ENCODE measurements at places on chromosomes 2 and 18.

GRCh38 chr2:242030858-242031257, 161.3 kb downstream of the RTP5 start:
- DNase-seq, result no peak

DNA sequence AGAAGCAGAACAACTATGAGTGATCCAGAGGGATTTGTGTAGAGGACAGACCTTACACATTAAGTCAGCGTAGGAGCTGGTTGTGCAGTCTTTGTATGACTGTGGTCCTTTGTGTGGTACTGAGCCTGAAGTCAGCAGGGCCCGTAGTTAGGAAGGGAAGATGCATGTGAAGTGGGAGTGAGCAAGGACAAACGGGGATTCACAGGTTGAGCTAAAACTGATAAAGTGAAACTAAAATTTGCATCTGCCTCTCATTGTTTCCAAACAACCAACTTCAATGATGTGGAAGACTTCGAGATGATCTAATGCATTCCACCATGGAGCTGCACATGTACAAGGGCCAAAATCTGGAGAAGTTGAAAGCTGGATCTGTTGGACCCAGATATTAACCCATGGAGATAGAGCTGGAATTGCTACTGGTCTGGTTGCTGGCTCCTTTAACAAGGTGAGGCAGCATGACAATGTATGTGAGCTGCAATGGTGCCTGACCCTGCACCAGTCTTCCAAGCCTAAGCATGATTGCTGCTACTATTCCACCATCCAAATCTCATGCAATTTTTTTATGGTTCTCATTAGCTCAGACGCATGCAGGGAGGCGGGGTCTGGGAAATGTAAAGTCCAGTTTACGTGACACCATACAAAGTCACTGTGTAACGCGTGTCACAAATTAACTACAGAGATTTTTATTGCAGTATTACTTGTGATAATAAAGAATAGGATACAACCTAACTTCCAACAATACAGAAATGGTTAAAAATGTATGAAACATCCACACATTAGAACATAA, 12.1 kb upstream of the CYBRD1 start:
- DNase-seq, result no peak

- peak; percentile 23 for DNase-seq
Observed at GRCh38 chr2:172094294-172095145, 8.2 kb downstream of the DLX2 start.

GRCh38 chr2:128531856-128532255, 213.2 kb upstream of the HS6ST1 start:
- no peak for DNase-seq

DNA sequence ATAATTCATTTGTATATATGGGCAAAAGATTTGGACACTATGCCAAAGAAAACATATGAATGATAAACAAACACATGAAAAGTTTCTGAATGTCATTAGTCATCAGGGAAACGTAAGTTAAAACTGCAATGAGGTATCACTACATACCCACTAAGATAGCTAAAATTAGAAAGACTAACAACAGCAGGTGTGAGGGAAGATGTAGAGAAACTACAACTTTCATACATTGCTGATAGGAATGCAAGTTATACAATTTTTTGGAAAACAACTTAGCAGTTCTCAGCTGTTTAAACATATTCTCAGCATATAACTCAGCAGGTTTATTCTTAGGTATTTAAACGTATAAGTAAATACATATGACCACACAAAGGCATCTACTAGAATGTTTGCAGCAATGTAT, 563.5 kb upstream of the KLHL29 start:
- DNase-seq, result no peak

GRCh38 chr2:16537347-16537746, 128.3 kb downstream of the CYRIA start:
- DNase-seq, result peak; percentile 39

GRCh38 chr2:140526575-140526974, 1604.2 kb downstream of the LRP1B start:
- peak; percentile 59 for DNase-seq

- no peak for DNase-seq
Observed at GRCh38 chr2:38416296-38417036, 39.4 kb upstream of the ATL2 start.

- DNase-seq, result no peak
Observed at GRCh38 chr18:9428301-9428706, 47.0 kb upstream of the RALBP1 start.

- DNase-seq, result no peak
Observed at GRCh38 chr18:48919547-48919946, 31.2 kb downstream of the SMAD7 start.

GRCh38 chr2:46493241-46493970, 14.0 kb downstream of the TMEM247 start:
- DNase-seq, result peak; percentile 78

DNA sequence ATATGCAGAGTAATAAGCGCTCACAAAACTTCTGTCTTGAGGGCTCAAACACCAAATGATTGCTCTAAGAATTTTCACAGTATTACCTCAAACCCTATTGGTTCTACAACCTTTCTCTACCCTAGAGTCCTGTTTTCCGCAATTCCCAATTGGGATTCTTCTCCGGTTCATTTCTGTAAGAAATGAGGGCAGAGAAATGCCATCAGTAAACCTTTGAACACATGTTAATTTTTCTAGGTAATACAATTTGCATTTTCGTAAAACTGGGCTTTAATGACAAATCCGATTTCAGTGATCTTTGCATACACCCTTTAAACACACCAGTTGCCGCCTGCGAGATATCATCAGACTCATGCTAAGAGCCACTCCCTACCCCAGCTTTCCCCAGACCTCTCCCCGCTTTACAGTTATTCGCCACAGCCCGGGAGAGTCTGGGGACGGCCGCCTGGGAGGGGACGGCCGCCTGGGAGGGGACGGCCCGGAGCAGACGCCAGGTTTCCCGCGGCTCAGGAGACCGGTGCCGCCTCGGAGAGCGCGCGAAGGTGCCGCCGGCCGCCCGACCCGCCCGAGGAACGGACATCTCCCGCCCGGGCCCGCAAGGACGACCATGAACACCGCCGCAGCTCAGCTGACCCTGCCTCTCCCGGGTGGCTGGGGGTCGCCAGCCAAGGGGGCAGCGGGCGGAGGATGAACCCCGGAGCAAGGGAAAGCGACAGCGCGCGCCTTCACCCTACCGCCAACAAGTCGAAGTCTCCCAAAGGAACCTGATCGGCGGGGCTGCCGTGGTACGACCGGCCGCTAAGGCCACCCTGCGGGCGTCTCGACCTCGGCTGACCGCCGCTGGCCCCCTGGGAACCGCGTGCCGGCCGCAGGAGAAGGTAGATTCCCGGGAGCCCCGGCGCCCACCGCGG, 463 bp downstream of the SMC6 start:
- DNase-seq, result no peak

DNA sequence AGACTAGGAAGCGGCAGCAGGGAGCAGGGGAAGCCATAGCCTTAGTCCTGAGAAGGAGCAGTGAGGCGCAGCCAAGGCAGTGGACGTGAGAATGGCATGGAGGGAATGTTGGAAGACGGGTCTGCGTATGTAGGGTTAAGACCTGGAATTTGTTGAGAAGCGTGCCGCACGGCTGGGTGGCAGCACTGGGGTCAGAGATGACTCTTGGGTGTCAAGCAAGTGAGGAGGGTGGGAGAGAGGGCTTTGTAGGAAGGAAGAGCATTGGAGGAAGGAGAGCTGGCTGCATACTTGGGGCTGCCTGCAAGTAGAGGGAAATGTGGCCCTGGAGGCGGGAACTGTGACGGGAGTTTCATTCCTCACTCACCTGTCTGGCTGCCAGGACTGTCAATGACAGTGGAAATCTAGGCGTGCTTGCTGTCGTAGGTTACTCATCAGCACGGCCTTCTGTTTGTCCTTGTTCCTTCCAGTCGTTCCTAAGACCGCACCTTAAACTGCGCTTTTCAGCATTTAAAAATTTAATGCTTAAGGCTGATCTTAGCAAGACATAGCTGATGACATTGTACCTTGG, 108.0 kb downstream of the ITGB1BP1 start:
- DNase-seq, result no peak

DNA sequence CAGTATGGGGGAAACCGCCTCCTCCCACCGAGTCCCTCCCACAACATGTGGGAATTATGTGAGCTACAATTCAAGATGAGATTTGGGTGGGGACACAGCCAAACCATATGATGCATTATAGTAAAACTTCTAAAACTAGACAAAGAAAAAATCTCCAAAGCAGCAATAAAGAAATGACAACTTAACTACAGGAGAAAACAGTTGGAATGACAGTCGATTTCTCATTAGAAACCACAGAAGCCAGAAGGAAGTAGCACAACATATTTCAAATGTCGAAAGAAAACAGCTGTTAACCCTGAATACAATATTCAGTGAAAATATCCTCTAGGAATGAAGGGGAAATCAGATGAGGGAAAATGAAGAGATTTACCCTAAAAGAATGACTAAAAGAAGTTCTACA, 53.5 kb upstream of the TCF4 start:
- DNase-seq, result peak; percentile 66

DNA sequence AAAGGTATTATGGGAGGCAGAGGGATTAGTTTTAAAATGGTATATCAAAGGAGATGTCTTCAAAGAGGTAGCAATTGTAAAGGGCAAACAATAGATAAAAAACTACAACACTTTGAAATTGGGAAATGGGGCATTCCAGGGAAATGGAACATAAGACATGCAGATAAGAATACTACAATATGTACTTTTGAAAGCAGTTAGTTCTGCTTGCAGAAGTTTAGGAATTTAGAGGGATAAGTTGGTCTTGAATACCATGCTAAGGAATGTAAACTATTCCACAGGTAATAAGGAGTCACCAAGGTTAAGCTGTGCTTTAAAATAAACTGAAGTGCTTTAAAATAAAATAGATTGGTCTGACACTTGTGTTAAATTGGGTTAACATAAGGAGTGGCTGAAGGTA, 571.7 kb upstream of the ACVR2A start:
- DNase-seq, result no peak

- no peak for DNase-seq
Observed at GRCh38 chr2:71865391-71865965, 282.2 kb downstream of the CYP26B1 start.

GRCh38 chr18:21393986-21394385, 152.0 kb downstream of the GREB1L start:
- no peak for DNase-seq

DNA sequence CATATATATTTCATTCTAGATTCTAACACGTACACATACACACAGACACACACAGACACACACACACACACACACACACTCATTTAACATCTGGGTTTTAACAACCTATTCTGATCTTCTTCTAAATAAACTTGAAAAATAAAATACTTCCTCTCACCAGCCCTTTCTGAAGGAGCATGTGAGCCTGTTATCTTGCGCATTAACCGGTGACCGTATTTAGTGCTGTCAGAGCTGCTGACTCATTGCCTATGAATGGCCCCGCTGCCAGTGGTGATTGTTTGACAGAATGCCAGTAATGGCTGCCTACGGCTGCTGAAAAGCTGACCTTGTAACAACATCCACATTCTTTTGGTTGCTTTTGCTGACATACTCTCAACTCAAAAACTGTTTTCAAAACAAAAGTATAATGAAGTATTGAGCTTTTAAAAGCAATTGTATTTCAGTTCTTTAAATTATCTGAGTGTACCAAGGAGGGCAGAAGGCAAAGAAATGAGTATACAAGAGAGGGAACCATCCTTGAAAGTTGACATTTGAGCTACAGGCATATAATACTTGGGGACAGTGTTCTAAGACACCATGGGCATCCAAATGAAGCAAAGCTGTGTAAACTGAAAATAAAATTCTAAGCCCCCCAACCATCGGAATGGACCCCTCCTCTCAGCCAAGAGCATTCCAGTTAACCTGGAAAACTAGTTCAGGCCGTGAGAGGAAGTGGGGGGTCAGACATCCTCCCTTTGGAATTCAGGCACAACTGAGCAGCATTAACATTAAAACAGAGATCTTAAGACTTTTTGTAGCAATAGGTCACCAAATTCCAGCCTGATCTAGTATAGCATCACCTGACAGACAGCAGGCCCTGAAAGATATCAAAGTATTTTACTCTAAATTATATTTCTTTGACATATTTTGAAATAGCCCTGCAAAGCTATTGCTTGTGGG, 50.2 kb upstream of the DTNA start:
- DNase-seq, result peak; percentile 95

GRCh38 chr2:154696810-154697417, 1.6 kb upstream of the KCNJ3 start:
- DNase-seq, result no peak

- DNase-seq, result no peak
Observed at GRCh38 chr2:211609127-211609526, 929.5 kb downstream of the ERBB4 start.

GRCh38 chr2:31051258-31052140, 86.7 kb downstream of the GALNT14 start:
- no peak for DNase-seq

GRCh38 chr2:127721311-127721977, 20.1 kb downstream of the SFT2D3 start:
- peak; percentile 13 for DNase-seq

GRCh38 chr2:73640511-73640911, 1.7 kb downstream of the NAT8 start:
- no peak for DNase-seq

DNA sequence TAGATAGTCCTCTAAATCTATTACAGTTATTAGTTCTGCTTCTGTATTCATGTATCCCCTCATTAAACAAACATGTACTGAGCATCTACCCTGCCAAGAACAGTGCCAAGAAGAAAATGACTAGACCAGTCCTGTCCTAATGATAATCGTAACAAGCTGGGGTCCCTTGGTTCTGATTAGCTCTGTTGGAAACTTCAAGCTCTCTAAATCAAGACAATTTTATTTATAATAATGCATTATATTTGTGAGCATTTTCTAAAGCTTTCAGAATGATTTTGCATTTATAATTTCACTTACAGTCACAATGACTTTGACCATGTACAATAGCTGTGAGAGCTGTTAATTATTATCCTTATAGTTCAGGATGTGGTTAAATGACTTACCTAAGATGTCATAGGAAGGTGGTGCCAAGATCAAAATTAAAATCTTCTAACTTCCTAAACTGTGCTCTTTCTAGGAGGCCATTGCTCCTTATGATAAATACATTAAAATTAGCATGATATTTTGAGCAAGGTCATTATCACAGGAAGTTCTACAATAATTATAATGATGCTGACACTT, 336.5 kb upstream of the SLC39A10 start:
- no peak for DNase-seq

GRCh38 chr2:241268306-241268705, 47.2 kb downstream of the HDLBP start:
- no peak for DNase-seq

- DNase-seq, result no peak
Observed at GRCh38 chr2:236350426-236350825, 86.2 kb upstream of the ASB18 start.

- DNase-seq, result no peak
Observed at GRCh38 chr2:45028276-45028675, 19.0 kb upstream of the SIX2 start.

- no peak for DNase-seq
Observed at GRCh38 chr2:65802298-65802942, 370.0 kb upstream of the SPRED2 start.
